ENCODE measurements at places on chromosomes 16 and 17.

GRCh38 chr16:75011634-75012307 is 12.9 kb downstream of the ZNRF1 start:
- peak; percentile 12 for DNase-seq

DNA sequence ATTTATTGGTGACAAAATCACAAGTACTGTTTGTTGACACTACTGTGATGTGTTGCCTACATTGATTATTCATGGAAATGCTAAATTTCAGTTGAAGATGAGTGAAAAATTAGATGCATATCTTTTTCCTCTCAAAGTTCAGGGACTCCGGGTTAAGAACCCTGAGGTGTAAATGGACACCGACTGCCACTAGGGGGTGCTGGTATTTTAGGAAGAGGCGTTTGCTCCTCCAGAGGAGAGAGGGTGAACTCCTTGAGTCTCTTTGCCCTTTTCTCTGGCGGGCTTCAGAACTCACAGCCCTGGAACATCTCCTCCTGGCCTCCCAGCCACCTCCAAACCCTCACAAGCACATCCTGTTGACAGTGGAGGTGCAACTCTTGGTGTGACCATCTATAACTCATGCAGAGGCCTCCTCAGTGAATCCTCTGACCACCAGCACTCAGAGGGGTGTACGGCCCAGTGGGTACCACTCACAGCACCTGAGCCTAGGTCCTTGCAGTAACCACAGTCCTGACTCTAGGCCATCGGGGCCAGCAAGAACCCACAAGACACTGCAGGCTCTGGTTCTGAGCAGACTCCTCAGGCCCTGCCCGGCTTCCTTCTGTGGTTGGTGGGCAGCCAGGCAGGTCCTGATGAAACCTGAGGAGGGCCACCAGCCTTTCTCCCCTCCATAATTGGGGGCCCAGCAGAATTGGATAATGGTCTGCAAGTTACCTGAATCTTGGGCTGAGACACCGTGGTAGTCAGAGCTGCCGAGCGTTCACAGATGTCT is 26.2 kb upstream of the PIK3R5 start:
- DNase-seq: peak; percentile 68

DNA sequence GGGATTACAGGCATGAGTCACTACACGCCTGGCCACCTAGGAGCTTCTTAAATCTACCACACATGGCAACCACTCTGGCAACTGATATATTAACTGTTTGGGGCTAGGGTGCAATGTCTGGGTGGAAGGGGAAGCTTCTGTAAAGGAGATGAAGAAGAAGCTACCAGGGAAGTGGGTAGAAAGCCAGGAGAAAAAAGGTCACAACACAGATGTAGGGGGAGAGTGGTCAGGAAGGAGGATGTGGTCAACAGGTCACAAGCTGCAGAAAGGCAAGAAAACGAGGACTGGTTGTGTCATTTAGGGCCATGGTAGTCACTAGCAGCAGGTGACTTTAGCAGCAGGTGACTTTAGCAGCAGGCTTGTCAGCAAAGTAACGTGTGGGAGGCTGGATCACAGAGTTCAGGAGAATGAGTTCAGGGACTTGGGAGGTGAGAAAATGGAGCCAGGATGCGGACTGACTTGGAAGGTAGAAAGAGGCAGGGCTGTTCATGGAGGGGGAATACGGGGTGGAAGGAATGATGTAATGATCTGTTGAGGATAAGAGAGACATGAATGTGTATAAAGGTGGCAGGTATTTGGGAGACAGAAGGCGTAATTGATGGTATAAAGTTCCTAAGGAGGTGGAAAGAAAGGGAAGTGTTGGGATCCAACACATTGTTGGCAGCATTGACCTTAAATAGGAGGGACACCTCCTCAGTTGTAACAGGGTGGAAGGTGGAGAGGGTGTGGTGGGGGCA is 16.3 kb upstream of the WFIKKN2 start:
- no peak for DNase-seq

- DNase-seq: peak; percentile 64
Observed at GRCh38 chr16:56869513-56870275, 4.7 kb downstream of the SLC12A3 start.

DNA sequence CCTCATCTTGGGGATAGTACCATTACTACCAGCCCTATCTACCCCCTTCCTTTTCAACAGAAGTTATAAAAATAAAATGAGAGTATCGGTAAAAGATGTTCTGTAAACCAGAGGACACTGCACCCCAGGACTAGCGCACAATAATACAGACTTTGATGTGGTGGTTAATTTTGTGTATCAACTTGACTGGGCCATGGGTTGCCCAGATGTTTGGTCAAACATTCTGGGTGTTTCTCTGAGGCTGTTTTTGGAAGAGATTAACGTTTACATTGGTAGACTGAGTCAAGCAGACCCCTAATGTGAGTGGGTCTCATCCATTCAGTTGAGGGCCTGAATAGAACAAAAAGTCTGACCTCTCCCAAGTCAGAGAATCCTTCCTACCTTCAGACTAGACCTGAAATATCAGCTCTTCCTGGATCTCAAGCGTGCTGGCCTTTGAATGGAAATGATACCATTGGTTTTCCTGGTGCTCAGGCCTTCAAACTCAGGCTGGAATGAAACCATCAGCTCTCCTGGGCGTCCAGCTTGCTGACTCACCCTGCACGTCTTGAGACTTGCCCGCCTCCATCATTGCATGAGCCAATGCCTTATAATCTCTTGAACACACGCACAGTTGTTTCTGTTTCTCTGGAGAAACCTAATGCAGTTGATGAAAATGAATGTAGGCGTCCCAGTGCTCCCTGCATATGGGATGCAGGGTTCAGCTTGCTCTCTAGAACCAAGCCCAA is 10.1 kb downstream of the MRM1 start:
- no peak for DNase-seq

GRCh38 chr16:77949445-77949844 is 72.9 kb upstream of the CLEC3A start:
- no peak for DNase-seq

- no peak for DNase-seq
Observed at GRCh38 chr17:32849879-32850278, 27.0 kb downstream of the MYO1D start.

GRCh38 chr17:37490022-37490587 is 414 bp downstream of the DUSP14 start:
- DNase-seq: peak; percentile 78
